ENCODE measurements at places on chromosomes 5 and 9.

GRCh38 chr9:73753171-73753570, 601.5 kb downstream of the ANXA1 start:
- DNase-seq, result no peak

GRCh38 chr9:29001006-29001405, 1427.7 kb upstream of the C9orf72 start:
- no peak for DNase-seq

- DNase-seq, result no peak
Observed at GRCh38 chr5:142667831-142668230, 18.1 kb downstream of the FGF1 start.

DNA sequence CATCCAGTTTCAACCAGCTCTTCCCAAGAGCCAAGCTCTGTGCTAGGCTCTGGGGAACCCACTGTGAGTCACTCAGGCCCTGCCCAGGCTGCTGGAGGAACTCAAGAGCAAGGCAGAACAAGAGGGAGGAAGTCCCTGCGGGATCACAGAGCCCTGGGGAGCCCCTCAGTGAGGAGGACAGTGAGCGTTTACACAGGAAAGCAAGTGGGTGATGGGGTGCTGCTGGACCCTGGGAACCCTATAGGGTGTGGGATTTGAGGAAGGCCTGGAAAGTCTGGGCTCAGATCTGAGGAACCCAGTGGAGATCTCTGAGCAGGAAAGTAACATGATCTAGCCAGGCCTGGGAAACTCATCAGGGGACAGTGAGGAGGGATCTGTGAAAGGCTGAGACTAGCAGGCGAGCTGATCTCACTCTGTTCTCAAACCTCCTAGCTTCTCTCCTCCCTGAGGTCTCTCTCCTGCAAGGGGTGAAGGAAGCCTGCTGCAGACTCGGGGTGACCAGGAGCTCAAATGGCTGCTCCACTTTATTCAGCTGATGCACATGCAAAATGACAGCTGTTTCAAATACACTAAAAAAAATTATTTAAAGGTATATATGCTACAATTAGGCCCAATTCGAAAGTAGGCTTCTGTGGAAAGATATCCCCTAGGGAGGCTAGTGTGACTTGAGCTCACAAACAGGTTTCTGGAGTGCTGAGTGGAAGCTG, 70.0 kb downstream of the SHB start:
- DNase-seq, result no peak

- DNase-seq, result no peak
Observed at GRCh38 chr5:88718736-88719135, 164.2 kb downstream of the MEF2C start.

- DNase-seq, result no peak
Observed at GRCh38 chr5:168790671-168791250, 211.6 kb upstream of the PANK3 start.

DNA sequence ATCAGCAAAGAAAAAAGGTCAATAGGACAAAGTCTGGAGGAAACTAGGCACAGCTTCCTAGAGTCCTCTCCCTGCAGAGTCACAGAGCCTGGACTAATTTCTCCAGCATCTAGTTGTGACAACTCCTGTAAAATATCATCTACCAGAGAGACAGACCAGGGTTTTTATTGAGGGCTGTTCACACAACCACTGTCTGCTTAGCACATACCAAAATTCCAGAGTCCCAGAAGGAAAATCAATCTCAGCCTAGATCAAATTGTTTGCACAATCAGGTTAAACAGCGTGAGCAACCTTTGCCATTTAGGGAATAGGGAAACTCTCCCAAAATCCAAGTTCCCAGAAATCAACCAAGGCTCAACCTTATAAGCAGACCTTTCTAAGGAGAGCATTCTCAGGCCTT, 190.3 kb downstream of the SYK start:
- DNase-seq, result no peak

DNA sequence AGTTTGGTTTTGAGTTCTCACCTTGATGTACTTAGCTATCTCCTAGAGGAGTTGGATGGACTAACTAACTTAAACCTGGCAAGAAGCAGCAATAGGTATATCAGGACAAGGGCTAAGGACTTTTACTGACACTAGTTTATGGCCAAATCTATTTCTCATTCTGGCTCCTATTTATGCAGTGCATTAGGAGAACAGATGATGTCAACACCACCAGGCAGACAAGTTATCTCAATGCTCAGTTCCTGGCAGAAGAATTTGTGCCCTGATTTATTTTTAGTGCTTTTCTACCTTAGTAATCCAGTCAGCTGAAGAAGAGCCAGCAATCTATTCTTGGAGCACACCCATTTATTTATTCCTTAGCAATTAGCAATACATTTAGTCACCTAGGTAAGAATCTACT, 30.7 kb upstream of the MYOT start:
- DNase-seq, result no peak

- DNase-seq, result no peak
Observed at GRCh38 chr5:40549616-40550015, 130.1 kb upstream of the PTGER4 start.

DNA sequence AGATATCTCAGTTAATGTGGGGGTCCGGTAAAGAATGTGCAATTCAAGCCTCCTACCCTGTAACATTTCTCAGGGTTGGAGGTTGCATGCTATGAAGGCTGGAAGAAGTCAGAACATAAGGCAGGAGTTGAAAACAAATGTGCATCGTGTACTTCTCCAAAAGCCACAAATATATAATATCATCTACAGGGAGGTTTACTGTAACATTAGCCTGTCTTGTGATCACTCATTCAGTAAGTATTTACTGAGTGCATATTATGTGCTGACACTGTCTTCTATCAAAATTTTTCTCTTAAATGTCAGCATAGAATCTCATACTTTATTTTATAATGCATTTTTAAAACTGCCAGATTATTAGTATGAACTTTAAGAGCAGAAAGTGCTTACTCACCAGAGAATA, 105.6 kb upstream of the ZNF366 start:
- DNase-seq, result no peak

- DNase-seq, result no peak
Observed at GRCh38 chr5:130365956-130366355, 461.7 kb downstream of the CHSY3 start.

DNA sequence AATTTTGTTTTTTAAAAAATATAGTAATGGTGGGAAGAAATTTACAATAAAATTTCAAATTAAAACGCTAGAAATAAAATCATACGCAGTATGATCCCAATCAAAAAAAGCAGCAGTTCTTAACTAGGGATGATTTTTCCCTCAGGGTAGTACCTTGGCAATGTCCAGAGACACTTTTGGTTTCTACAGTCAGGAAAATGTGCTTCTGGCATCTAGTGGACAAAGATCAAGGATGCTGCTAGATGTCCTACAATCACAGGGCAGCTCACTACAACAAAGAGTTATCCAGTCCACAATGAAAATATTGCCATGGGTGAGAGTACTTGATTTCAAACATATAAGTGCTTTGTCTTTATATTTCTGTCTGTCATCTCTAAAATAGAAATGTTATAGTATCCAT, 400.2 kb upstream of the SGCD start:
- no peak for DNase-seq

- no peak for DNase-seq
Observed at GRCh38 chr5:90307322-90307721, 102.2 kb downstream of the CETN3 start.

DNA sequence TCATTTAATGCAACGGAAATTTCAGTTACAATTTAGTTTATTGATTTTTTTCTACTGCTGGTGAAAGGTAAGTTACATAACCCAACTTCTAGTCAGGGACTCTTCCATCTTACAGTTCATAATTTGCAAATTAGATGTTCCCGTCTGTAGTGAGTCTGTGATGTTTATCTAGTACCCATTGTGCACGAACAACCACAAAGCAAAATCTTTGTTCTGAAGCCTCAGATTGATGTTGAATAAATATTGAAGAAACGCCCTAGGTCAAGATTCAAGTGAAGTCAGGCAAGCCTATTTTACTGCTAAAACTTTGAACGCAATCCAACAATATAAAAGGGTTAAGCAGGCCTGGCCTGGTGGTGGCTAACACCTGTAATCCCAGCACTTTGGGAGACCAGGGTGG, 43.1 kb downstream of the BASP1 start:
- peak; percentile 94 for DNase-seq

DNA sequence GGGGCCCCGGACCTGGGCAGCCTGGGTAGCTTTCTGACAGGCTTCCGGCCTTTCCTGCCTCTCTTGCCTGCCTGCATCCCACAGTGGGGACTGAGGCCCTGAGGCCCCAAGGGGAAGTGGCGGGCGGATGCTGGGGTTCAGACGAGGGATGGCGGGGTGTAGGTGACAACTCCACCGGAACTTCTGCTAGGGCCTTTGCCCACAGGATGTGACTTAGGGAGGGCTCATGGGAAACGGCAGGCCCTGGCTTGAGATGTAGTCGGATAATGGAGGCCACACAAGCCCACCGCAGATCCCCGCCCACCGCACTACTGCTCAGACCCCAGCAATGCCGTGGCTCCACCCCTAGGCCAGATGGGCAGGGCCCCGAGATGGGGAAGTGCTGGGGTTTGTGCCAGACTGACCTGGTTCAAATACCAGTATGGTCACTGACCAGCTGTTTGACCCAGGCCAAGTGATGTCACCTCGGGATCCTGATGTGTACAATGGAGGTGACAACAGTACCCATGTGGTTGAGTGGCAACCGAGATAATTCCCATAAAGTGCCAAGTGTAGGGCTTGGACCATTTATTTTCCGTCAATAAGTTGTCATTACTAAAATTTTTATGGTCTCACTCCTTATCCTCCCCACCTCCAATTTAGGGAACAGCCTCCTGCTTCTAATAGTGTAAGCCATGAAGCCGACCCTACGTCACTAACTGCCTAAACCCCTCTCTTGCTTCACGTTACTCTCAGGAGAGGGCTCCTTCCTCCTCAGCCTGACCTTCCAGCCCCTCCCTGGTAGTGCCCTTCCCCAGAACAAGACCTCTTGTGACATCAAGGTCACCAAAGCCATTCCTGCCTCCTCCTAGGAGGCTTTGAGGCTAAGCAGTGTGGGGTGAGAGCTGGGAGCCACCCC, 2.5 kb upstream of the CDK9 start:
- DNase-seq, result no peak

DNA sequence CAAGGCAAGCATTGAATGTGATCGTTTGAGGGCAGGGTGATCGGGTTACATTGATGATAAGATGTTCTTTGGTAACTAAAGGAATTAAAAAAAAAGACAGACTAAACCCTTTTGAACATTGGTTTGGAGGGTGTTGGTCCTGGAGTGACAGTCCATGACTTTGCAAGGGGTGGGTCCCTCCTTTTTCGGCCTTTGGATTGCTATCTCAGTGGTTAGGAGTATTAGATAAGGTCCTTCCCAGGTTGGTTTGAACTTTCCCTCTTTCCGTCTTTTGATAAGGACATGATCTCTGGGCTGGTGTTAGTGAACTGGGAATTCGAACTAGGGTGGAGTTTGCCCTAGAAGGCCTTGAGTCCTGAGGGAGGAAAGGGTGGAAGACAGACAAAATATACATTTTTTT, 5.4 kb upstream of the ABO start:
- no peak for DNase-seq

- DNase-seq, result no peak
Observed at GRCh38 chr5:56596155-56596554, 219.2 kb upstream of the MAP3K1 start.

GRCh38 chr5:112860929-112861637, at the start of gene SRP19:
Gene SRP19 (plus strand): TSS chr5:112861287. CDS start chr5:112861377, 90 bp downstream.
- DNase-seq, result peak; percentile 80

DNA sequence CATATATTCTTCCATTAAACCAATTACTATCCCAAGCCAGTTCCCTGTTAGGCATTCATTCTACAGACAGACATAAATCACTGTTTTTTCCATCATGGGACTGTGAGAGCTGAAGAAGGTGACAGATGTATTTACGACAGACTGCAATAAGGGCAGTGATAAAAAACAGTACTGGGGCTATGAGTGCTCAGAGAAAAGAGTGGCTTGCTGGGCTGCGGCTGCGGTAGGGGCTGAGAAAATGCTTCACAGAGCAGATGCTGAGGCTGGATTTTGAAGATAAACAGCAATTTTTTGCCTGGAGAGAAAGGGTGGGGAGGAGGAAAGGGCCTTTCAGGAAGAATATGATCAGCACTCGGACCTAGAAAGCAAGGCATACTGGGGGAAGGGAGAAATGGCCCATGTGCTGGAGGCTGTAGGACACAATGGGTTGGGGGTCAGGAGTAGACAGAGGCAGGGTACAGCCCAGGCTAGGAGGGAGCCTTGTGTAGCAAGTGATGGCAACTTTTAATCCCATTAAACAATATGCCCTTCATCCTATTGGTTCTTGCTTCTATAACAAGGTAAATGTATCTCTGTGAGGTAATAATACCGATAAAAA, 279.3 kb downstream of the ASTN2 start:
- no peak for DNase-seq

- no peak for DNase-seq
Observed at GRCh38 chr5:44388321-44389089, 715 bp downstream of the FGF10 start.

GRCh38 chr9:24587883-24588282, 42.2 kb upstream of the IZUMO3 start:
- DNase-seq, result no peak

- no peak for DNase-seq
Observed at GRCh38 chr9:14935106-14935751, 25.0 kb upstream of the FREM1 start.

DNA sequence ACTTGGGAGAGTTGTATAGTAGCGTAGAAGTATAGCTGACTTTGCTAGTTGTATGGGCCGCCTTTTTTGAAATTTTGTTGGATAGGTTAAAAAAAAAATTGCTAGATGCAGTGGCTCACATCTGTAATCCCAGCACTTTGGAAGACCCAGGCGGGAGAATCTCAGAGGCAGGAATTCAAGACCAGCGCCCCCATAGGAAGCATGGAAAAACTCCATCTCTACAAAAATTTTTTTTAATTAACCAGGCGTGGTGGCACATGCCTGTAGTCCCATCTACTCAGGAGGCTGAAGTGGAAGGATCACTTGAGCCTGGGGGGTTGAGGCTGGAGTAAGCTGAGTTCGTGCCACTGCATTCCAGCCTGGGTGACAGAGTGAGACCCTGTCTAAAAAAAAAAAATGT, 59.2 kb downstream of the SMC5 start:
- DNase-seq, result no peak

DNA sequence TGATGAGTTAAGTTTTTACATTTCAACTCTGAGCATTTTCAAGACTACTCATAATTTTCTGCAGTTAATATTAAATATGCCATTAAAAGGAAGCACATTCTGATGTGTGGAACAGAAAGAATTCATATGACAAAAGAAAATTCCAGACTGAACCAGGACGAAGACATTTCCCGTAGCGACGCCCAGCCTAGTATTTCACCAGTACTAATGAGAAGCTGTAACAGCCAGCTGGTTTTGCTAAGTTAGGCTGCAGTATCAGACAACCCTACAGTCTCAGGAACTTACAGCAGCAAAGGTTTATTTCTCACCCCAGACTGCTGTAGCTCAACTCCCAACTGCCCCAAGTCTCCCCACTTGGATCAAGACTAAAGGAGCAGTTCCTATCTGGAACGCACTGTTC, 91.6 kb downstream of the TMEM174 start:
- DNase-seq, result no peak

Data from NCI-H2081 treated with DMSO at 0.1 percent for 48 hours (cell line).